ENCODE measurements at places on chromosomes 1 and 21.

- DNase-seq, result no peak
Observed at GRCh38 chr21:45308194-45309068, 20.7 kb upstream of the POFUT2 start.

DNA sequence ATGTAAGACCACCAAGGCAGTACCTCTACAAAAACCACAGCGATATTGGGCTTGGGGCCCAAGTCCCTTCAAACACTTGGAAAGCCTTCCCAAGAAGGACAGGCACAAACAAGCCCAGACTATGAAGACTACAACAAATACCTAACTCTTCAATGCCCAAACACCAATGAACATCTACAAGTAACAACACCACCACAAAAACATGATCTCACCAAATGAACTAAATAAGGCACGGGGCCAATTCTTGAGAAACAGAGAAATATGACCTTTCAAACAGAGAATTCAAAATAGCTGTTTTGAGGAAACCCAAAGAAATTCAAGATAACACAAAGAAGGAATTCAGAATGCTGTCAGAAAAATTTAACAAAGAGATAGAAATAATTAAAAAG lies 86.8 kb downstream of the COL24A1 start:
- no peak for DNase-seq

GRCh38 chr21:46071082-46071481 lies 26.8 kb upstream of the COL6A2 start:
- DNase-seq, result no peak

DNA sequence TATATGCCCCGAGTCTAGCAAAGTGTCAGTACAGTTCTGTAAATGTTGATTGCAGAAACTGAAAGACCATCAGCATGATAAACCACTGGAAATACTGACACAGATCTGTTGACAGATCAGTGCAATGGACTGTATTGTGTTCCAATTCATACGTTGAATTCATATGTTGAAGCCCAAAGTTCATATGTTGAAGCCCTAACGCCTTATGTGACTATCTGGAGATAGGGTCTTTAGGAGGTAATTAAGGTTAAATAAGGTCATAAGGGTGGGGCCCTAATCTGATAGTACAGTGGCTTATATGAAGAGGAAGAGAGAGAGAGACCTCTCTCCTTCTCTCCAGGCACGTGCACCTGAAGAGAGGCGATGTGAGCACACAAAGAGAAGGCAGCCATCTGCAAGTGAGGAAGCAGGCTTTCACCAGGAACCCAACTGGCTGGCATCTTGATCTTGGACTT lies 144.7 kb downstream of the MRPL39 start:
- no peak for DNase-seq

GRCh38 chr1:113255038-113255719 lies 135.1 kb upstream of the MAGI3 start:
- no peak for DNase-seq

DNA sequence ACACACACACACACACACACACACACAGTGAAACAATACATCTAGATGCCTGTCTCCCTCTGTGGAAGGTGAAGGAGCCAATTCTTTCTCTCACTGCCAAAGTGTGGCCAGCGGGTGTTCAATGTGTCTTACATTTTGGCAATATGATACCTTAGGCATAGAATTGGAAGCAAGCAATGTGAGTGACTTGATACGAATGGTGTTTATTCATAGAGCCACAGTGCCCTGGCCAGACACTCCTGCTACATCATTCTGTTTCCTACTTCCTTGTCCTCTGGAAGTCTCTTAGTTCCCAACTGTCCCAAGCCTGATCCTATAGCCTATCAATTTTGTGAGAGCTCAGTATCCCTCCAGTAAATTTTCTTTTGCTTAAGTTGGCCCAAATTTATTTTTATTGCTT lies 170.0 kb upstream of the L1TD1 start:
- no peak for DNase-seq

GRCh38 chr1:87812871-87813577 lies 484.3 kb downstream of the LMO4 start:
- DNase-seq, result no peak

DNA sequence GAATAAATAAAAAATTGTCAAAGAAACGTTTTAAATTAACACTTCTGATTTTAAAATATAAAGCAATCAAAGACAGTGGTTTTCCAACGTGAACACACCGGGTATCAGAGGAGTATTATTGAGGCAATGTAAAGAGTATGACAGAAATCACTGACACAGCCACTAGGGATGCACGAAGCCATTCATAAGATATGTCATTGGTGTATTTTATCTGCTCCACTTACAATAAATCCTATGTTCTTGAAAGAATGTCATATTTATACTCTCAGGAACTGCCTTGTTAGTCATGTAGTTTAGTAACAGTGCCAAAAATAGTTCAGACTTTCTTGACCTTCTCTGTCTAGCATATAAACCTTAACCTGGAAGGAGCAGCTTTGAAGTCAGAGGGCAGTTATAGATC lies 835.0 kb upstream of the NCAM2 start:
- no peak for DNase-seq

- peak; percentile 26 for DNase-seq
Observed at GRCh38 chr21:42307106-42307505, 8.1 kb downstream of the TFF3 start.

GRCh38 chr1:92739669-92740524 lies 45.0 kb downstream of the EVI5 start:
- DNase-seq, result no peak

DNA sequence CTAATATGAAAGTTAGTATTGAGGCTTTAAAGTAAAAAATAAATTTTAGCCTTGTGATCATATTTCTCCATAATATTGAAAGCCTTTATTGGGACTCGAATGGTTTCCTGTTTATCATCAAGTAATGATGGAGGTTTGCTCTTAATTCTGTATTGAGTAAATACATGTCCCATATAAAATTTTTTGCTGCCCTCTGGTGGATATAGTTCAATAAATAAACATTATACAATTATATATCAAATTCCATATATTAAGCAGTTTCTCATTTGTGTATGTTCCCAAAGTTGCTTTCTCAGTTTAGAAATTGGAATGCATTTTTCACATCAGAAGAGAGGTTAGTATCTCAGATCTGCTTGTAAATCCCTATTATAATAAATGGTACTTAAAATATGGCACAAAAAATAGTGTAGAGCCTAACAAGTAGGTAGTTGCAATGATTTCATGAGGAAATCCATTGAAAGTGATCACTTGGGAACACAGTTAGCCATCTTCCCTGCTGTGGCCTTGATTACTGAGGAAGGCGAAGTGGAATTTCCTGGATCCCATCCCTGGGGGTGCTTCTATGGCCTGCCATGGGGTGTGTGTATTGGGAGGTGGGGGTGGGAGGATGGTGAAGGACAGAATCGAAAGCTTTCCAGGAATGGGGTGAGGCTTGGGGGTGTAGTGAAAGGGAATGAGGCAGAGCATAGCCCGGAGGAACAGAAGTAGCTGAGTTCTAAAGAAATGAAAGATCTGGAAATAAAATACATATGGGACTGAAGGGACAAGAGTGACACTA lies 84.1 kb upstream of the C21orf91 start:
- DNase-seq, result peak; percentile 32

- DNase-seq, result no peak
Observed at GRCh38 chr21:41731081-41731480, 35.8 kb downstream of the RIPK4 start.

GRCh38 chr1:156232201-156232894 lies 9.6 kb upstream of the BGLAP start:
- DNase-seq, result peak; percentile 75

DNA sequence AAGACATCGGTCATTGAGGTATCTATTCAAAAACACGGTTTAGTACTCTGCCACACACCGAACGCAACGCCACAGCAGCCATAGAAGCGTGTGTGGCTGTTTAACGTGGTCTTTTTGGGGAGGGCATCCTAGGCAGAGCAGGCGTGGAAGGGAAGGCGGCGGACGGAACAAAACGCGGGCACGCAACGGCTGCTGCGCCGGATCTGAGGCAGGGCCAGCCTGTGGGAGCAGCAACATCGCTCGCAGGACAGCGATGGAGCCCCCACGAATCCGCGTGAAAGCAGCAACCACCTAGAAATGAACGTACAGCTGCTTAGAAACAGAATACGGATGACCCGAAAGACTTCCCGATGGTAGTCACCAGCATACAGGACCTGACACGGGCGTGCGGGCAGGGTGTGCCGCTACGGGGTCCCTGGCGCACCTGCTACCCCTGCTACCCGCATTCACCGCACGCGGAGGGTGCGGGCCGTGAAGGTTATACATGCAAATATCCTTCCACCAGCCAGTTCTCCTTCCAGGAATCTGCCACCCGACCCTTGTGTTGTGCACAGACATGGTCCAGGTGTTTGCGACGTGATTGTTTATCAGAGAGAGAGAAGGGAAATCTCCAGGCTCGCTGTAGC lies 114.4 kb upstream of the COL6A1 start:
- DNase-seq, result no peak

- no peak for DNase-seq
Observed at GRCh38 chr1:177122461-177123251, 41.9 kb downstream of the ASTN1 start.

DNA sequence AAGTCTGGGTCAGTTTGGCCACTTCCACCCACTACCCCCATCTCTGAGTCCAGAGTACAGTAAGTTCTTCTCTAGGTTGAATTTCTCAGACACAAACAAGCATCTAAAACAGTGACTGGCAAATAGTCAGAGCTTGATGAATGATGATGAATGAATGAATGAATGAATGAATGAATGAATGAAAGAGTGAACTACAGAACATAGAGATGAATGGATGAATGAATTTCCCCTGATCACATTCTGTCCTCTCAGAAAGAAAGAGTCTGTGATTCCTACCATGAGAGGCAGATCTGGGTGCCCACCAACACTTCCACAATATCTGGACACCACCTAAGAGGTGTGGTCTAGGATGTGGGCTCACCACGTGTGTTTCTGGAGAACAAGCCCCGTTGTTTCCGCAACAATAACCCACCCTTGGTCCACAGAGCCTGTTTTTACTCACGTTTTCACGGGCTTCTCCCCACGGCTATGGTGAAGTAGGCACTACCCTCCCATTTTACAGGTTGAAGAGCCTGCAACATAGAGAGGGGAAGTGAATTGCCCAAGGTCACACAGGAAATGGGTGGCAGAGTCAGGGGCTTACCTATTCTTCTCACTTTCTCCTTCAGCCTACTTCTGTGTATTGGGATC lies 40.2 kb upstream of the IFFO2 start:
- DNase-seq, result no peak

DNA sequence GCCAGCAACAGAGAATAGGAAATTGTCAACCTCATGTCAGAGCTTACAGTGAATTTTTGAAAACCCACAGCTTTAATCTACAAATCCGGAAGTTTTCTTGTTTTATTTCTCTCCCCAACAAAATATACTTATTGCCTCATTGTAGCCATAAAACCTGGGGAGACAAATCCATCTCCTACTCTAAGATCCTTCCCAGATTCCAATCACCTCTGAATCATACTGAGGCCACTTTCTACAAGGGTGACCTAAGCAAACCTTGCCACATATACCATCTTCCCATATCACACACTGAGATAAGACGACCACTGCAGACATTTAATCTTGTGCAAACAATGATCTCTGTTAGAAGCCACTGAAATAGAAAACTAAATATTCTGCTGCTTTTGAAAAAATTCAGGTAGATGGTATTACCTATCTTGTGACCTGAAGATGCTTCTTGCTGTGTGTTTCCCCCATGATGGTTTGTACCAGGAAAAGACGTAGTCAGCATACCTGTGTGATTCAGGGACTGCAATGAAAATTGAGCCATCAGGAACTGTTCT lies 171.5 kb upstream of the DUSP10 start:
- DNase-seq, result no peak

- DNase-seq, result no peak
Observed at GRCh38 chr1:53369034-53369750, 41.3 kb upstream of the LRP8 start.

DNA sequence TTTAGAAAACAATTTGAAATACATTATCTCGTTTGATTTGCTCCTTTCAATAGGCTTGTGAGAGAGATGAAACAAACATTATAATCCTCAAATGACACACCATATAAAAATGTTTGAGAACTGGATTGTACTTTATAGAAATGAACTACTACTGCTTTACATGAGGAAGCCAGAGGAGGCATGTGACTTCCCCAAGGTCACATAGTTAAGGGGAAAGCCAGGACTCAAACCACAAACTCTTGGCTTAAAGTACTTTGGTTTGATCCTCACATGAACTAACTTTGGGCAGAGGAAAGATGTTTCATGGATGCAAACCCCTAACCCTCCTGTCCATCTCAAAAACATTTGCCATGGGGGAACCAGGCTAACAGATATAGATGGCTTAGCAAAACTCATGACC lies 4.7 kb downstream of the ARHGEF11 start:
- no peak for DNase-seq

DNA sequence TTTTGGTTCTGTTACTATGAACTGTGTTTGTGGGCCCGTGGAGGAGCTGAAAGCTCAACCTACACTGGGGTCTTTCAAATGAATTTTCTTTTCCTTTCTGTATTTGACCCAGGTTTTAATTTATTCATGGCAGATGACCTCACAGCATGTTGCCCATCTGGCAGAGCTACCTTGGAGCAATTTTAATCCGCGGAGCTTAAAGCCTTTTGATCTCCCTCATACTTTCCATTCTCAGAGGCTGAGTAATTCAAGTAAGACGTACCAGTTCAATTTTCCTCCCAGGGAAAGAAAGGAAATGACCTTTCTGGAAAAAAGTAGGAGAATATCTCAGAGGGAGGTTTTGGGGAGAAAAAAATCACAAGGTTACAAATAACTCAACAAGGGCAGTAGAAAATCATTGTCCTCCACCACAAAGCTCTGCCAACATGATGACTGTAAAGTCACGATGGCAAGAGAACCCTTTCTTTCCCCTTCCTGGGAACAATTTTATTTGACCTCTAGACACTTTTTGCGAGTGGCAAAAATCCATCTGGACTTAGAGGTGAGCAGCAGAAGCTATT lies 21.6 kb upstream of the PCP4 start:
- no peak for DNase-seq

DNA sequence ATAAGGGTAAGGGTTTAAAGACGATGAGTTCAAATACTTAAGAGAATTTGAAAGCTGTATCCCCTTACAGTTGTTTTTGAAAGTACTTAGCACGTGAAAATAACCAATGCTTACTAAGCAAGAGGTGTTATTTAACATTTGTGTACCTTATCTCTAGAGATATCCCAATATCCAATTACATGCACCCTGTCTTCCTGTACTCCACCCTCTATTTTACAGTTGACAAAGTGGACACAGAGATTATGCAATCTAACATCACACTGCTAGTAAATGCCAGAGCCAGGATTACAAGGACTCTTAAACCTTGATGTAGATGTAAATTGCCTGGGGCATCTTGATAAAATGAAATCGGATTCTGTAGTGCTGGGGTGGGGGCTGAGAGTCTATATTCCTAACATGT lies 72.0 kb downstream of the GDAP2 start:
- no peak for DNase-seq

DNA sequence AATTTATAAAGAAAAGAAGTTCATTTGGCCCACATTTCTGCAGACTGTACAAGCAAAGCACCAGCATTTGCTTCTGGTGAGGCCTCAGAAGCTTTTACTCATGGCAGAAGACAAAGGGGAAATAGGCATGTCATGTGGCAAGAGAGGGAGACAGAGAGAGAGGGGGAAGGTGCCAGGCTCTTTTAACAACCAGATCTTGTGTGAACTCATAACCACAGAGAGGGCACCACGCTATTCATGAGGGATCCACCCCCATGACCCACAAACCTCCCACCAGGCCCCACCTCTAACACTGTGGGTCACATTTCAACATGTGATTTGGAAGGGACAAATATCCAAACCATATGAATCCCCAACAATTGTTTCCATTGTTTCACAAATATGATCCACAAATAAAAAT lies 467.9 kb downstream of the SIPA1L2 start:
- DNase-seq, result no peak

GRCh38 chr1:39016604-39017171 lies 9.5 kb upstream of the NDUFS5 start:
- no peak for DNase-seq
